Common myeloid progenitor, CD34-positive (primary cell): ENCODE measurements at places on chromosomes 1 and 21.

DNA sequence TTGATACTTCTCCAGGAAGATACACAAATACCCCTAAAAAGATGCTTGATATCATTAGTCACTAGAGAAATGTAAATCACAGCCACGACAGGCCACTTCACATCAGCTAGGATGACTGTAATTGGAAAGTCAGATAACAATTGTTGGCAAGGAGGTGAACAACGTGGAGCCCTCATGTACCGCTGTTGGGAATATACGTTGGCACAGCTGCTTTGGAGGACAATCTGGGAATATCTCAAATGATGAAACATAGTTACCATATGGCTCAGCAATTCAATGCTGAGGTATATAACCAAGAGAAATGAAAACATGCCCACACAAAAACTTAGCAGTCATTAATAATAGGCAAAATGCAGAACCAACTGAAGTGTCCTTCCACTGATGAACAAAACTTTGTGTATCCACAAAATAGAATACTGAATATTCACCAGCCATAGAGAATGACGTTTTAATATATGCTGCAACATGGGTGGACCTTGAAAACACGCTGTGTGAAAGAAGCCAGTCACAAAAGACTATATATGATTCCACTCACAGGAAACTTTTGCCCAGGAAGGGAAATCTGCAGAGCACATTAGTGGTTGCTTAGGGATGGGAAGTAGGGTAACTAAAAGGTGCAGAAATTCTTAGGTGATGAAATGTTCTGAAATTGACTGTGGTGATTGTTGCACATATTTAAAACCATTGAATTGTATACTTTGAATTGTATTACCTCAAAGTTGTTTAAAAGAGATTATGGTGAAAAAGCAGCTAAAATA, 95.4 kb downstream of the AHCTF1 start:
- no peak for DNase-seq

- peak; percentile 17 for DNase-seq
These were observed 542 bp downstream of the EIF2B3 start for GRCh38 chr1:44985747-44986359.

DNA sequence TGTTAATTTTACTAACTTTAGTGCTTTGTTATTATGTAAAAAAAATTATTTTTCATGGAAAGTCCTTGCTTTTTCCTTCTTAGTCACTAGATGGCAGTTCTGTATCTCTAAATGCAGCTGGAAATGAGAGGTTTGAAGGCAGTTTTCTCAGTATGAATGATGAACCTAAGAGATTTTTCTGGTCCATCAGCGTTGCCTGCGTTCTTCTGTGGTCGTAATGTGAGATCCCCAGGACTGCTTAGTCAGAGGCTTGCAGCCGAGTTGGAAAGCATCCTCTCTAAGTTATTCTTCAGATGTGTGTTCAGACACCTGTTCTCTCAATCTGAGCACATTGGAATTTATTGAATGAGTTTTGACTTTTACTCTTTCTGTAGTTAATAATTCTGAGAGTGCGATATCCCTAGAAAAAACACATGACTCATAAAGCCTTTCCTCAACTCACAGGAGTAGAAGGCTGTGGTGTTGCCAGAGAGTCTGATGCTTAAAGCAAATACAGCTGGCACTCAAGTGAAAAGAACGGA, 99.3 kb downstream of the FMN2 start:
- DNase-seq: peak; percentile 19

DNA sequence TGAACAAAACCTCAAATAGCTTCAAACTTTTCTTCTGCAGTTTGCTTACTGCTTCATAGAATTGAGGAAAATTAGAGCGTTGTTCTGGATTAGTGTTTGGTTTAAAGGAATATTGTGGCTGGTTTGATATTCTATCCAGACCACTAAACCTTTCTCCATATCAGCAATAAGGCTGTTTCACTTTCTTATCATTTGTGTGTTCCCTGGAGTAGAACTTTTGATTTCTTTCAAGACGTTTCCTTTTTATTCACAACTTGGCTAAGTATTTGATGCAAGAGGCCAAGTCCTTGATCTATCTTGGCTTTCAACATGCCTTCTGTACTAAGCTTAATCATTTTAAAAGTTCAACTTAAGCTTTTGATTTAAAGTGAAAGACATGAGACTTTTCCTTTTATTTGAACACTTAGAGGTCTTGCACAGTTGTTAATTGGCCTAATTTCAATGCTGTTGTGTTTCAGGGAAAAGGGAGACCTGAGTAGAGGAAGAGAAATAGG, 359.1 kb downstream of the S1PR1 start:
- no peak for DNase-seq
